T follicular helper cell (primary cell): ENCODE measurements at places on chromosomes 3 and 15.

- DNase-seq: no peak
Observed at GRCh38 chr3:16373341-16373946, 108.4 kb downstream of the OXNAD1 start.

DNA sequence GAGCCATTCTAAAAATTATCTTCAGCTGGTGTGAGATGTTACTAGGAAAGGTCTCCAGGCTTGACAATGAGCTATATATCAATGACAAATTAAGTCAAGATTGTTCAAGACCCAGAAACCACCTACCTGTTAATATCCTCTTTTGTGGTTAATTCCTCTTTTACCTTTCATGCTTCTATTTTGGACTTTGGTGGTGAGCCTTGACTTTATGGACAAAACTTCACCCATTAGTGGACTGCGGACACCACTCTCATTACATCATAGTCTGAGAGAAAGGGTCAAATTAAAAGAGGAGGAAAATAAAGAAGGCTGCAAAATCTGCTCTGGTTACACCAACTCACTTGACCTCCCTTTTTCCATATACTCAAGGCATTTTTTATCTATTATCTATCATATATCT, 271.5 kb upstream of the TTC14 start:
- no peak for DNase-seq

GRCh38 chr3:49813497-49814174, at the start of gene UBA7:
Gene UBA7 (minus strand): TSS chr3:49813953. CDS start chr3:49813787, 166 bp downstream.
- DNase-seq: no peak

DNA sequence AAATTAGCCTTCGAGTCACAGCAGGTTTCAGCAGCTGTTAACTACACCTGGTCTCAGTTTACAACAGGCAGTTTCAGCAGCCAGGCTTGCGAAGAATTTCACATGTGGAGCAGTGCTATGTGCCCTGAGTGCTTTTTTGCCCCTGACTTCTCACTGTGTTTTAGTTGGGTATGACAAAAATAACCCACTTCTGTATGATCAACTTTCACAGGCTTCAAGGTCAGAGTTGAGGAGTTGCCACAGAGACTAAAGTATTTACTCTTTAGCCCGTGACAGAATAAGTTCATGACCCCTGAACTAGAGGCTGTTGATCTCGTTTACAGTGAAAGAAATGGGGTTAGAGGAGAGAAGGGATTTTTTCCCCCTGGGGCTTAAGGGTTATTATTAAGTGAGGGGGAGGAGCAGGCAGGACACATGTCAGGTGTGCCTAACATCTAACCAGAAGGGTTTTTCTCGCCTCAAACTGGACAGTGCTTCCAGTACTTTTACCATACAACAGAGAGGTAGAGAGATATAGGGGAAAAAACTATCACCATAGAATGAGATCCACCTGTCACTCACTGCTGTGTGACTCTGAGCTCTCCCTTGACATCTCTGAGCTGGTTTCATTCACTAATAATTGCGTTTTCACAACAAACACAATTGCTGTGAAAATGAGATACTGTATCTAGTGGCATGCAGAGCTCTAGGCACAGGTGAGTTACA, 14.0 kb upstream of the TOPBP1 start:
- no peak for DNase-seq

DNA sequence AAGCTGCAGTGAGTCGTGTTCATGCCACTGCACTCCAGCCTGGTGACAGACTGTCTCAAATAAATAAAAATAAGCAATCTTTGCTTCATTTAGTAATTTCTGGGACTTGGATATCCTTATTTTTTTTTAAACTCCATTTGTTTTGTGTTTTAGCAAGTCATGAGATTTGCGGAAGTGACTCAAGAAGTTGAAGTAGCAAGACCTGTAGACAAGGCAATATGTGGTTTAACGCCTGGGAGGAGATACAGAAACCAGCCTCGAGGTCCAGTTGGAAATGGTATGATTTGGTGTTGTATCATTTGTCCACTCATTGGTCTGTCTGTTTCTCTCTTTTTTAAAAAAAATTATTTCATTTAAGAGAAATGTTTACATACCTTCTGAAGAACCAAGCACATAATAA, 16.6 kb upstream of the RPLP1 start:
- DNase-seq: no peak

DNA sequence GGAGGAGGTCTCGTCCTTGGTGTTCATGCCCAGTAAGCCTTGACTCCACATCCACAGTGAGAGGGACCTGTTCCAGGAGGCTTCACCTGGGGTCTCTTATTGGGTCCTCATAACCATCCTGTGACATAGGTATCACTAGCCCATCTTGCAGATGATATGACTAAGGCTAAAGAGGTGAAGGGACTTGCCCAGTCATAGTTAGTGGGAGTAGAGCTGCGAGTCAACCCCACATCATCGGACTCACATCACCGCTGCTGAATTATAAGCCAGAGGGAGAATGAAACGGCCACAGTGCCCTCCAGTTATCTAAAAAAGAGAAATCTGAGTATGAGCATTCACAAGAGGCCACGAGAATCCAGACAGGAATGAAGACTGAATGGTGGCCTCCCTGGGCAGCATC, 66.0 kb downstream of the MESD start:
- DNase-seq: no peak

- DNase-seq: no peak
Observed at GRCh38 chr15:54566654-54567053, 588.4 kb downstream of the UNC13C start.

- no peak for DNase-seq
Observed at GRCh38 chr15:92101708-92102394, 248.3 kb downstream of the SLCO3A1 start.

DNA sequence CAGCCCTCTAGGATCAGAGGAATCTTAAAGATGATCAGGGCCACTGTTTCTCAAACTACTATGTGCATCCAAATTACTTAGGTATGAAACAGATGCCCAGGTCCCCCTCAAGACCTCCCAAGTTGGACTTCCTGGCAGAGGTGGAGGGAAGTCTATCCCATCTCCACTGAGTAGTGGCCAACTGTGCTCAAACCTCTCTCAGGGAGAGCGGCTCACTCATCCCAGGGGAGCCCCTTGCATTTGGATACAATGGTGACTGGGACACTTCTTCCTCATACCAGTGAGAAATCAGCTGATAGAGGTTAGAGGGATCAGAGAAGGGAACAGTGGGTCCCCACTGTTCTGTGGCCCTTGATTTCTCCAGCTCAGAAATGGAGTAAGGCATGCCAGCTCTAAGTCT, 8.7 kb upstream of the WNT7A start:
- DNase-seq: no peak

- no peak for DNase-seq
Observed at GRCh38 chr15:56038707-56039106, 45.3 kb upstream of the NEDD4 start.

DNA sequence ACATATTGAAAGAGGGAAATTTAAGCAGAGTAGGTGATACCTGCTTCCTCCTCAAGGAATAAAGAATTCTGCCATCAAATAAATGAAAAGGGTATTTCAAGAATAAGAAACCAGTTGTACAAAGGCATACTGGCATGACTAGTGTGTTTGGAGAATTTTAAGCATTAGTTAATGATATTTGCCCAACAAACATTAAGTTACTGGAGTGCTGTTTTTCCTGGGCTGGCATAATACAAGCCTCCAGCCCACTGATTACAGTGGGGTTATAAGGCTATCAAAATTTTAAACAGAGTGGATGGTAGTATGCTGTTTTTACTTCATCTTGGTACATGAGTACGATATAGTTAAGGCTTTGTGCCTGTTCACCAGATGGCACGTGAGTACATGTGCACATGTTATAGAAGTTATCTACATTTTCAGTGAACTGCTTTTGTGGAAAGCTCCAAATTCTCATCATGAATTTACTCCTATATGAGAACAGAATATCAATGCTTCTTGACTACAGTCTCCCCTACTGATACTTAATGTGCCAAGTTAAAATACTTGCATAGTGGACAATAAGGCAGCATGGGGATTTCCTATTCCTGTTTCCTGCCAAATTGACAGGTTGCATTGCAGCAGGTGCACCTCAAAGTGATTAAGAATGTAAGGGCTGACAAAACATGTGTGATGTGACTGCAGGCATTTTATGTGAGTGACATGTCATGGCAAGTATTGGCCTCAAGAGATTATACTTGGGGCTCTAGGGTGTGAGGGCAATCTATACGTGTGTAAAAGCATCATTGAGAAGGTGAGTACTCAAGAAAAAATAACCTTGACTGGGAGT, 14.9 kb downstream of the NAALADL2 start:
- DNase-seq: no peak

DNA sequence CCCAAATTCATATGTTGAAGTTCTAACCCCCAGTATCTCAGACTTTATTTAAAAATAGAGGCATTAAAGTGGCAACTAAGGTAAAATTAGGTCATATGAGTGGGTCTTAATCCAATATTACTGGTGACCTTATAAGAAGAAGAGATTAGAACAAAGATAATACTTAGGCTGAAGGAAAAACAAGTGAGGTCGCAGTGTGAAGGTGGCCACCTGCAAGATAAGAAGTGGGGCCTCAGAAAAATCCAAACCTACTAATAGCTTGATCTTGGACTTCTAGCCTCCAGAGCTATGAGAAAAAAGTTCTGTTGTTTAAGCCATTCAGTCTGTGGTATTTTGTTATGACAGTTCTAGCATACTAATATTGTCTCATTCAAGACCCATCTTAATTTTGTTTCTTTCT, 159.9 kb upstream of the PEX5L start:
- no peak for DNase-seq

DNA sequence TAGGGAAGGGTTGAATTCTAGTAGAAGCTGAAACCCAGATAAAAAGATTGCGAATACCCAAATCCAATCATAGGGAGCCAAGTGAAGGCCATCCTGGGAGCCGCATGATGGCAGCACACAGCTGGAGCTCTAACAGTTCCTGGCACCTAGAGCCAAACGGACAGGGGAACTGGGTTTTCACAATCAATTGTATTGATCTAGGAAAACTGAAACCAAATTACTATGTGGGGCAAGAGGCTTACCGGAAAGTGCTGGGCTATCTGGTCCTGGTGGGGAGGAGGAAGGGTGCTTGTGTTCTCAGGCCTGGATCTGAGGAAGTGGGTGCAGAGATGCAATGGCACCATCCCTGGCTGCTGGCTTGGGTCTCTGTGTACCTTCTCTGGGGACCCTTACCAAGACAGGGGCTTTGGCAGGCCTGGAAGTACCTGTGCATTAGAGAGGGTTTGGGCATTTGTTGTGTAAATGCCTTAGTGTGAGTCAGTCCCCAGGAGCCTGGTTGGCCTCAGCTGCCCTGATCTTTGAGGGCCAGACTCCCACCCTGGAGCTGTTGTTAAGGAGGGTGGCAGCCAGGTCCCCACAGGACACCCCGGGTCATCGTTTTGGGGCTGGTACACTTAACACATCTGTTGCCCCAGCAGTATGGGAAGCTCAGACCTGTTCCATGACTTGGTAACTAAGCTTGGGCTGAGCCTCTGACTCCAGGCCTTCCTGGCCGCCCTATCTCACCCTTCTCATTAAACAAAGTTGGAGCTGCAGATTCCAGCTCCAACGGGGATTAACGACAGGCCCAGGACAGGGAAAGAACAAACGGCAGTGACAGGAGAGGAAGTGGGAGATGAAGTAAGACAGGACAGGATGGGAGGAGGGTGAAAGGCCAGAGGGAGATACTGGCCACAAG, 8.9 kb upstream of the FURIN start:
- no peak for DNase-seq
